Fibroblast of upper back skin (primary cell): ENCODE measurements at places on chromosomes 13 and 19.

DNA sequence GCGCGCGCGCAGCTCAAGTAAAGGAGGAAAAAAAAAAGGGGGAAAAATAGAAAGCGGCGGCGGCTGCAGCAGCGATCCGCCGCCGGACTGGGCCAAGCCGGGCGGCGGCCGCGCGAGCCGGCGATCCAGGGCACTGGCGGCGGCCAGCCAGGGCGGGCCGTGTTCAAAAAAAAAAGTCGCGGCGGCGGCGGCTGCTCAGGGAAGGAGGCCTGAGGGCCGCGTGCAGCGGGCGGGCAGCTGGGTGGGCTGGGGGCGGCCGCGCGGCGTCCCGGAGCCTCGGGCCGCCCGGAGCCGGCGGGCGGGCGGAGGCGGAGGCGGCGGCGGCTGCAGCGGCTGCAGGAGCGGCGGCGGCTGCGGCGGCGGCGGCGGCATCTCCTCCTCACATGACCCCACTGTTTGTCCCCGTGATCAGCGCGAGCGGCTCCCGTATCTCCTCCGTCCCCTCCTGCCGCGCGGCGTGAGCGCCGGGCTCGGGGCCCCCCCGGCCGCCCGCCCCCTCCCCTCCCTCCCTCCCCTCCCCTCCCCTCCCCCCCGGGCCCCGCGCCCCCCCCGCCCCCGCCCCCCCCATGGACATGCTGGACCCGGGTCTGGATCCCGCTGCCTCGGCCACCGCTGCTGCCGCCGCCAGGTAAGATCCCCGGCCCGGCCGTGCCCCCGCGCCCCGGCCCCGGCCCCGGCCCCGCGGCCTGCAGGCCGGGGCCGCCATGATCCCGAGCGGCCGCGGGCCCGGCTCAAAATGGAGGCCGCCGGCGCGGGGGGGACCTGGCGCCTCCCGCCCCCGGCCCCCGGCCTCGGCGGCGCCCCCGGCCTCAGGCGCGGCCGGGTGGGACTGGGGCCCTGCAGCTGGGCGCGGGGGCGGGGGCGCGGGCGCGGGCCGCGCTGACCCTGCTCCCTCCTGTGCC, at the start of gene USF2:
Gene USF2 (plus strand): TSS at position 427 of the 902 bp plus-strand sequence. CDS start 140 bp downstream, at position 567.
- peak; percentile 72 for DNase-seq

- DNase-seq, result peak; percentile 28
These were observed 729 bp upstream of the MADCAM1 start for GRCh38 chr19:495402-496111.

DNA sequence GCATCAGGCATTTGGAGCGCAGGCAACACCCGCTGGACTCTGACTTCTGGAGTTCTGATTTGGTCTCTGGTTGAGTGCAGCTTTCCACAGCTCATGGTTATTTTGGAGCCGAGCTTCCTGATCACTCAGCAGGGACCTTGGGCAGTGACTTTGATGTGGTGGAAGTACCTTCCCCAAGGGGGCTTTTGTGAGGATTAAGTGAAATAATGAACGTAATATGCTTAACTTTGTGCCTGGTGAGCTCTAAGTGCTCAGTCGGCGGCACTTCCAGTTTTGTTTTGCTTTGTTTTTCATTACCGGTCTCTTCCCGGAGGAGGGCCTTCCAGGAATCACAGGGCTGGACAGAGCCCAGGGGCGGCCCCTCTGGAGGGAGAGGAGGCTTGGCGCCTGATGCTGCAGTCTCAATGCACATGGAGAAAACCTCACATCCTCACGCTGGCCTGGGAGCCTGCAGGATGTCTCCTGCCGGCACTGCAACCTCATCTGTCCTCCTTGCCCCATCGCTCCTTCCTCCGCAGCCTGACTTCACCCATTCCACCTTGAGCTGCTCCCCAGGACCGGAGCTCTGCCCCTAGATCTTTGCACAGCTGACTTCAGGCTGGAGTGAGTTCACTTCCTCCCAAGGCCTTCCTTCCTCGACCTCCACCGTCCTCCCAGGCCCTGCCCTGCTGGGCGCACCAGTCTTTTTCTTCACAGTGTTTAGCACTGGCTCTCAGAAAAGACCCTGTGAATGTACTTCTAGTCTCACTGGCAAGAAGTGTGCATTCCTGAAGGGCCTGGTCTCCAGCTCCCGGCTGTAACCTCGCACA, 1.5 kb downstream of the PLEKHF1 start:
- peak; percentile 69 for DNase-seq

DNA sequence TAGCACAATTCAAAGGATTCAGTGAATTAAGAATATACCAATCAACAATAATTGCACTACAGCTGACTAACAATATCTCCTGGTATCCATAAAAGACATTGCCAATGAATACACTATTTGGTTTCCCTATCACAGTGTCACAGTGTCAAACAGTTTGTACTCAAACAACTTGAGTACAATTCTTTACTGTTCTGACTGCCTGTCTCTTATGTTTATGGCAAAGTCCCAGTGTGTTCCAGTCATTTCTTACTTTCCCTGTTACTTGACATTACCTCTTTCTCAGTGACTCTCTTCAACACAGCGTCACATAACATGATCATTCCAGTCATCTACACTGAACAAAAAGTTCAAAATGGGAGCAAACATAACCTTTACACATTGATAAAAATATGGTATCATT, 21.2 kb upstream of the RNASEH2B start:
- no peak for DNase-seq

DNA sequence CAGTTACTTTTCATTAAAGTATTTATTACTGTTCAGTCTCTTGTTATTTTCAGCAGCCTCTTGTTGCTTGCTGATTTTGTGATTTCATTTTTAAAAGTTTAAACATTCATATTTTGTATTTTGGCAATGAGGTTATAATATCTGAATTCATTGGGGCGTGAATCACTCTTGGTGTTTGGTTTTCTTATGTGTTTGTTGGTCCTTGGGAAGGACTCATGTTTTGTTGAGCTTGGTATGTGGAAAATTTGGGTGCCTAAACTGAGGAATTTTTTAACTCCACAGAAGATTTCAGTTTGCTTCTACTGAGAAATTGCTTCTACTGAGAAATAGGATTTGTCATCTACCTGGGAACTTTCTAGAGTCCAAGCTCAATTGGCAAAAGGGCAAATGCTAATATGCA, 38.2 kb downstream of the PDS5B start:
- DNase-seq, result peak; percentile 6

GRCh38 chr13:105471673-105472072, 1063.8 kb downstream of the EFNB2 start:
- DNase-seq, result peak; percentile 75

- no peak for DNase-seq
These were observed 7.9 kb upstream of the SLC7A9 start for GRCh38 chr19:32877323-32877912.

- no peak for DNase-seq
These were observed 30.7 kb downstream of the SLC25A42 start for GRCh38 chr19:19094513-19094912.
